ENCODE measurements at places on chromosomes 16 and 17. TPM values are rescaled to one million over a fixed set of nuclear protein-coding genes. Genes with fewer than 3 reads are reported as not detected.

The VAMP2 gene
- 51.3 TPM for total RNA-seq

The ALOXE3 gene
- not detected for total RNA-seq

DNA sequence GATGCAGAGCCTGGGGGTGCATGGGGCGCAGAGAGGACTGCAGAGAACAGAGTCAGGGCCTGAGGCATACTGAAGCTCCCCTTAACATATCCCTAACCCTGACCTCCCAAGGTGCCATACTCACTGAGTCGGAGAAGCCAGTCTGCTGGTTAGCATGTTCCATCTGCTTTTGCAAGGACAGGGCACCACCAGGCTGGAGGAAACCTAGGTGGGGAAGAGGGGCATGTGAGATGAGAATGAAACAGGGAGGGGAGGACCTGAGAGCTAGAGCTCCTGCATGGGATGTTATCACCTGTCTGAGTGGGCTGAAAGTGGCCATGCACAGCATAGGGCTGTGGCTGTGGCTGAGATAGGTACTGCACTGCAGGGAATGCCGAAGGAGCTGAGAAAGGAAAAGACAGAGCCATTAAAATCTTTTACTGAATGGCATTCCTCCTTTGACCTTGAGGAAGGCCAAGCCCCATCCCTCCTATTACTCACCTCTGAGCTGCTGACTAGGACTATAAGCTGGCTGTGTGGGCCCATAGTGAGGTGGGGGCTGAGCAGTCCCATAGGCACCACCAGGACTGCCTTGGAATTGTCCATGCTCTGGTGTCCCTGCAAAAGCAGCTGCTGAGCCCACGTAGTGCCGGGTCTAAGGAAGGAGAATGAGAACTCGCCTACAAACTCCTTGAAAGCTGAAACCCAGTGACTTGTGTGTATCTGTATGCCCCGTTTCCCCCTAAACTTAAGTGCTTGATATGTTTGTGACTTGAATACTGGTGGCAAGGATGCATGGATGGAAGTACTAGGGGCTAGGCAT, 1.9 kb downstream of the GPS2 start:
- peaks cover 35% of the 10 kb centered on the region for H3K36me3 ChIP-seq
- peak overlapping the region; percentile 16 for H3K27ac ChIP-seq
- no peaks in the 10 kb centered on the region for H3K27me3 ChIP-seq
- DNase-seq: no peak

DNA sequence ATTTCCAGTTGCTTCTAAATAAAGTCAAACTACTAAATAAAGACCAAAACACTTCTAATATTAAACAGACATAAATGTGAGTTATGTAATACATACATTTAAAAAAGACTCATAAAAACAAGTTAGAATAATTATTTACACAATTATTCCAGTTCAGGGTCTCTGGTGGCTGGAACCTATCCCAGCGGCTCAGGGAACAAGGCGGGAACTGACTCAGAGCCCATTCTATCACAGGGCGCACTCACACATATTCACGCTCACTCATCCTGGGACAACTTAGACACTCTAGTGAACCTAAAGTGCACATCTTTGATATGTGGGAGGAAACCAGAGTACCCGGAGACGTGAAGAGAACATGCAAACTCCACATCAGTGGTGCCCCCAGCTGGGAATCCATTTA, 25.0 kb downstream of the PLXDC1 start:
- no peaks in the 10 kb centered on the region for H3K36me3 ChIP-seq
- no peaks in the 10 kb centered on the region for H3K27me3 ChIP-seq
- H3K4me1 ChIP-seq: no peaks in the 10 kb centered on the region
- H3K4me3 ChIP-seq: no peak overlapping the region
- no peak overlapping the region for H3K27ac ChIP-seq

DNA sequence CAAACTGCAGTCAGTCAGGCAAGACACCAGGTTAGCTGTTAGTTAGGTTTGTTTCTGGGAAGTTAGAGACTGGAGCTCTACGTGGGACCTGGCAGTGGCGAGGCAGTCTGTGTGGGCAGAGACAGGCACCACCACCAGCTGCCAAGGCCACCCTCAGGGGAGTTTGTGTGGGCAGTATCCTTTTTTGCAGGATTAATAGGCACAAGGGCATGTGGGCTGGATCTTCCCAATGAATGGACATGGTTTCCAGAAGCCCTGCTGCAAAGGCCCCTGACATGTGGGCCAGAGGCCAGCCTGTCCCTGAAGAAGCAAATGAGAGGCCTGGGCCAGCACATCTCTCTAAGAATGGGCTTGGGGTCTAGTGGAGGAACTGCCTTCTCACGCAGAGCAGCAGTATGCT, 19.2 kb upstream of the SREBF1 start:
- peaks cover 26% of the 10 kb centered on the region for H3K4me1 ChIP-seq
- H3K27ac ChIP-seq: peak overlapping the region; percentile 78
- no peak overlapping the region for H3K4me3 ChIP-seq

- H3K27me3 ChIP-seq: peaks cover 7% of the 10 kb centered on the region
- no peaks in the 10 kb centered on the region for H3K36me3 ChIP-seq
- peak overlapping the region; percentile 85 for H3K27ac ChIP-seq
- peaks cover 71% of the 10 kb centered on the region for H3K4me1 ChIP-seq
These were observed 11.2 kb downstream of the CHD9NB start for GRCh38 chr16:53041320-53042051.

DNA sequence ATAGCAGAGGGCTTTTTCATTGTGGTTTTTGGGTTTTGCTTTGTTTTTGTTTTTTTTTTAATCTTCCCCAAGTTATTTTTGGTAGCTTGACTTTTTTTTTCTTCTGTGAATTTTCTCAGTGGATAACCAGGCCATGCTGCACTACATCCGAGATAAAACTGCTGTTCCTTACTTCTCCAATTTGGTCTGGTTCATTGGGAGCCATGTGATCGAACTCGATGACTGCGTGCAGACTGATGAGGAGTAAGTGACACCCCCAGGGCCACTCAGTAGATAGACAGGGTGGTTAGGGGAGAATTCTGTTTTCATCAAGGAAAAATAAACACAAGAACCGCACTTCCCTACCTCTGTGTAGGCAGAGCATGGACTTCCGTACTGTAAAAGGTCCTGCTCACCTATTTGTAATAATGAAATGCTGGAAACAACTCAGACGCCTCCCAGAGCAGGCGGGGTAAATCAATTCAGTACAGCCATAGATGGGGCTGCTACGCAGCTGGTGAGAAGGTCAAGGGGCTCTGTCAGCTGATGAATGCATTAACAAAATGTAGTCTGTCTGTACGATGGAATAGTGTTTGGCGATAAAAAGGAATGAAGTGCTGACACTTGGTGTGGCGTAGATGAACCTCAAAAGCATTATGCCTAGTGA, 28.6 kb downstream of the CLEC16A start:
- DNase-seq: no peak
- peaks cover 23% of the 10 kb centered on the region for H3K36me3 ChIP-seq
- H3K27ac ChIP-seq: peak overlapping the region; percentile 3
- H3K4me1 ChIP-seq: peaks cover 28% of the 10 kb centered on the region
- no peaks in the 10 kb centered on the region for H3K27me3 ChIP-seq

DNA sequence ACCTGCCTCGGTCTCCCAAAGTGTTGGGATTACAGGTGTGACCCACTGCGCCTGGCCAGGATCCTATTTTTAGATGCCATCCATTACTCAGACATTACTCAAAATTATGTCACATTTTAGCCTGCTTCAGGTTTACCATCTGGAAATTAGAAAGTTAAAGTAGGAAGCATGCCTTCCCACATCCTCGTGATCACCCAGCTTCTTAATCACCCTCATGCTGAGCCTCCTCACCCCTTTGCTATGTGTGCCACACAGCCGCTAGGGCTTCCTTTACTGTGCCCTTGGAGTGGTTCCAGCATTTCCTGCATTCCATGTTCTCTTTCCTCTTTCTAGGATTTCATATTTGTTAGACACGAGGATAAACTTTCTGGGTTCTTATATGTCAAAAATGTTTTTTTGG, 9.3 kb downstream of the ADORA2B start:
- H3K27ac ChIP-seq: no peak overlapping the region
- no peaks in the 10 kb centered on the region for H3K36me3 ChIP-seq
- H3K4me1 ChIP-seq: peaks cover 12% of the 10 kb centered on the region
